Heart left ventricle (tissue), 16 donors: ENCODE measurements at places on chromosomes 1 and 21. TPM values are rescaled to one million over a fixed set of nuclear protein-coding genes. Genes with fewer than 3 reads are reported as not detected.

- DNase-seq, result no peak
Observed at GRCh38 chr1:233034836-233035235, 84.4 kb downstream of the NTPCR start.

The DISC1 gene
- polyA plus RNA-seq, result 1.4 TPM

DNA sequence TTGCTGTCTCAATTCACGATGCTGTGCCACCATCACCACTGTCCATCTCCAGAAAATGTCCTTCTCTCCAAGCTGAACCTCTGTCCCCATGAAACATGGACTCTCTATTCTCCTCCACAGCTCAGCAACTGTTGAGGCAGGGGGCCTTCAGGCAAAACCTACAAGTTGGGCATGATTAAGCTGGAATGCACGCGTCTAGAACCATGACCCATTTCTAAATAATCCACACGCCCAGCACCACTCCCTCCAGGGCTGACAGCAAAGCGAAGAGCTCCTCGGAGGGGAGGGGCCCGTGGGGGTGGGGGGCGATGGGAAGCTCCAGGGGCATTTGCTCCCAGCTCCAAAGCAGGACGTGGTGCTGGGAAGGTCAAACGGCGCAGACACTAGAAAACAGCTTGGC, 3.3 kb upstream of the HES5 start:
- DNase-seq, result no peak

DNA sequence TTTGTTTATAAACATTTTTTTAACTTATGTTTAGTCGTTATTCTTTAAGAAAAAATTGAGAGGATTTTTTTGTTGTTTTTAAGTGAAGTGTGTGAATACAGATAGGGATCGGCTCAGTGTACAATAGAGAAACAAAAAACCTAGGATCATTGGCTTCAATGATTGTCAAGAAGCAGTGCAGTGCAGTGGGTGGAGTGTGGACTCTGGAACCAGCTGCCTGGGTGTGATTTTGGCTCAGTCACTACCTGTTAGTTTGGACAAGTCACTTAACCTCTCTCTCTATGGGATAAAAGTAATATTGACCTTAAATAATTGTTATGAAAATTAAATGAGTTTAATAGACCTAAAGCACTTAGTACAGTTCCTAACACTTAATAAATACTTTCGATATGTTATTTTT, 41.3 kb downstream of the SCCPDH start:
- DNase-seq, result no peak

The PLEKHN1 gene
- polyA plus RNA-seq, result 0.15 TPM

DNA sequence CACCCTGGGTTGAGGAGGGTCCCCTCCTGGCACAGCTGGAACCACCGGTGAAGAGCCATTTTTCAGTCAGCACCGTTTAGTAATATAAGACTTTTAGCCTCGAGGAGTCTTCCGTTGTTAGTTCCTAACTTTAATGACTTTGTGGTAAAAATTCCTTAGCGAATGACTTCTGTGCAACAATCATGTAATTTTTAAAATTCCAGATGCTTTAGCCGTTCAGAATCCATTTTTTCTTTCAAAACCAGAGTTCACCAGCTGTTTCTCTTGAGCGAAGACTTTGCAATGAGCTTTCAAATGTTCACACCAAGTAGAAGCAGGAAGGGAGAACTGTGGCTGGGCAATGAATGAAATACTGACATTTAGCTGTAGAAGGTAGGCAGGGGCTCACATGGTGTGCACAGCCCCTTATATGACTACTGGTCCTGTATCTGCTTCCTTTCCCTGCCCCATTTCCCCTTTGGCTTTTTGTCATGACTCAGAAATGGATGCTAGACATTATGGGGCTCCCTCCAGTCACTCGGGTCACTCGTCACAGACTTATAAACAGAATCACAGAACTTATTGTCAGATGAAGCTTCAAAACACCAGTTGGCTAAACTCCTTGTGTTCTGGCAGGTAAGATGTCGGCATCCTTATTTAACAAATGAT, 4.1 kb downstream of the DISC1 start:
- no peak for DNase-seq

The RXFP4 gene
- not detected for polyA plus RNA-seq

The SLC30A2 gene
- polyA plus RNA-seq, result 3.4 TPM
